ENCODE measurements at places on chromosomes 4 and X.
A peak's percentile ranks its signal among the peaks of the same experiment; 100 is the strongest.

DNA sequence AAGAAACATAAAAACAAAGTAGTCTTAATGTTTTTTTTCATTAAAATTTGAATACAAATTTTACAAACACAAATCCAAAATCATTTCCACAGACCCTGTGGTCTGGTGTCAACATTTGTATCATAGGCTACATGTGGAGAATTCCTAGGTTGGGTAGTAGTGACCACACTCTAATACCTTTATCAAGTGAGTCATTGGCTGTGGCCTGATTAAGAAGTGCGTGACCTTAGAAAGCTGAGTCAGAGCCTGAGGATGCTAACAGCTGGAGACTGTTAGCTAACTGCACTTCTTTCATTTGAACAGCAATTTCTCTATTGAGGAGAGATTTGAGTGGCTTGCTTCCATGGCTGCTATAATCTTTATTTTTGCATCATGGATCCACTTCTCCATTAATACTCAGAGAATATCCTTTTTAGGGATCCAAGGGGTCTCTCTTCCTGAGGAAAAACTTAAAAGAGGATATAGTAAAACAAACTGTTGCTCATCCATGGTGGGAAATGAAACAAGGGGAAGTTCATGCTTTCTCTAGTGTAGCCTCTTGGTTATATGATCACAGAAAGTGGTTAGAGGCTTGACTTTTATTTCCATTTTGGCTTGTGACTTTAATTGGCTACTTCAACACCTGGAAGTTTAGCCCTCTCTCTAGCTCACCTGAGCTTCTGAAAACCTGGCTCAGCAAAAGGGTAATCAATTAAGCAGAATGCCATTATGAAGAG lies 335.8 kb downstream of the PABPC4L start:
- peak; percentile 70 for DNase-seq

DNA sequence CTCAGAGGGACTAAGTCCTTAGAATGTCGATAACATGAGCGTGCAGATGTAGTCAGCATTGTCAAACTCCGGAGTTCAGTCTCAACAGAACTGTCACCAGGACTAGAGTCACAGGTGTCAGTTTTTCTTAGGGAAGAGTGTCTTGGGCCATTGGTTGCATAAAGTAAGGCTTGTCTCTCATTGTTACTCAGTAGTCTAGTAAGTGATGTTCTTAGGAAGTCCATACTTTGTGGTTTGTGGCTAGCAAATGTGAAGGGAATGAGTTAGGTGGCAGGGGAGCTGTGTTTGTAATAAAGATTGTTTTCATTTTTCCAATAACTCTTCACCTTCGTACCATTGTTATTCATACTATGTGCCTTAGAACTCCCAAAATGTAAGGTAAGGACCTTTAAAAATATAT lies 119.6 kb downstream of the AFF2 start:
- DNase-seq = no peak

- DNase-seq = no peak
Measured at GRCh38 chrX:3585719-3586118, 127.7 kb downstream of the PRKX start.

DNA sequence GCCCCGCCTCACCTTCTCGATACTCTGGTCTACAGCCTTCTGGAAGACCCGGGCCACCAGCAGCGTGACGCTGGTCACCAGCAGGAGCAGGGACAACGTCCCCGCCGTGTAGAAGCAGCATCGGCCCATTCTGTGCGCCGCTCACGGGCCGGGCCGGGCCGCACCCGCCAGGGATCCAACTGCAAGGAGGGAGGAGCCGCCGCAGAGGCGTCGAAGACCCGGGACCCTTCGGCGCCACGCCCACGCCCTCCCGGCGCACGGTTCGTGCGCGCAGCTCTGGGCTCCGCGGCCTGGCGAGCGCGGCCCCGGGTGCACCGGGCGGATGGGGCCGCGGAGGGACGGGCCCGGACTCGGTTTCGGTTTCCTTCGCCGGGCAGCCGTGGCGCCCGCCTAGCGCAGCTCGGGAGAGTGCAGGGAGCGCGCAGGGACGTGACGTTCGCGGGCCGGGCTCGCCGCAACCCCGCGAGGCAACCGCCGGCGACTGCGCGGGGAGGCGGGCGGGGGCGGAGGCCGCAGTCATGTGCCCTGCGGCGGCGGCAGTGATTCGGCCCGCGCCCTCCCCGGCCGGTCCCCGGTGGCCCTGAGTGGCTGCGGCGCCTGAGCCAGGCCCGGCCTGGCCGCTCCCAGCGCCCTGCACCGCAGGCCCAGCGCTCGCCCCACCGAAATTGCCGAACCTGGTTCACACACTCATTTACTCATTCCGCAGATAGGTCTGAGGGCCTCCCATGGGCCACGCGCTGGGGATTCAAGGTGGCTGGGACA lies at the start of gene SCARB2:
TSS of gene SCARB2 (minus strand) at position 410 of the 762 bp plus-strand sequence. CDS start at position 129, 281 bp downstream.
- DNase-seq = peak; percentile 91

- DNase-seq = no peak
Measured at GRCh38 chrX:23626651-23627050, 40.6 kb upstream of the PRDX4 start.

GRCh38 chrX:8919801-8920200 lies 114.1 kb downstream of the FAM9B start:
- no peak for DNase-seq

- no peak for DNase-seq
Measured at GRCh38 chr4:19752599-19752998, 499.1 kb upstream of the SLIT2 start.

DNA sequence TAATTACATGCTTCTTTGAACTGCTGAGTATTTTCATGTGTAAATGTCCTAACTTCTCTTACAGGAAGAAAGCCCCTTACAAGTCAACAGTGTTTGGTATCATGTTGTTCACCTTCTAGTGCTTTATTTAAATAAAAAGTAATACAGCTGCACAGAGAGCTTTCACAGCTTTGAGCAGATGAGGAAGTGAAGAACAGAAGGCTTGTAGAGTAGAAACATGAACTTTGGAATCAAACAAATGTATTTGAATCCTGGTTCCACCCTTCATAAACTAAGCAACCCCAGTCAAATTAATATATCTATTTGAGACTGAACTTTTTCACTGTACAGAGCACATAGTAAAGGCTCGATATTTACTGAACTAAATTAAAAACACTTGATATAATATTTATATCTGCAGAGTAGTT lies 120.5 kb downstream of the CAMK2D start:
- no peak for DNase-seq

- no peak for DNase-seq
Measured at GRCh38 chr4:151163855-151164254, 64.4 kb downstream of the RPS3A start.

DNA sequence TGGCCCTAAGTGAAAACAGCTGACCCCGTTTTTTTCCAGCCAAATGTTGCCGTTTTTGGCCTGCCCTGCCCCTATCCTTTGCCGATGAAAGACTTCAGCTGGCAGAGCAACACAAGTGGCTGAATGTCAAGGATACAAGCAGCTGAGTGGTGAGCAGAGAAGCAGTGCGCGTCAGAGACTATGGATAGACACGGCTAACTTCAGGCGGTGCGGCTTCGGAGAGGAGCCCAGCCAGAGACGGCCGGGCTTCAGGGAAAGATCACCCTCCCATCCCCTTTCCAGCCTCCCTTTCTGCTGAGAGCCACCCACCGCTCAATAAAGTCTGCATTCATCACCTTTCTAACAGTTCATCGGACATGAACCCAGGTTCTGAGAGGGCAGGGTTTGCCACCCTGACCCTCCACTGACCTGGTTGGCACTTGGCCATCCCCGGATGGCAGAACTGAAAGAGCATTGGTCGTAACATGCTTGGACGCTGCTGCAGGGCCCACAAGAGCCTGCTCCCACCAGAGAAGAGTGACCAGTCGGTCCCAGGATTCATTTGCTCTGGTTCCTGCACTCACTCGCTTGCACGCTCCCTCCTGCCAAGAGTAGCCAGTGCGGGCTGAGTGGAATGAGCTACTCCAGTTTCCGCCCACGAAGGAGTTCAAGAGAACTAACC lies 125.8 kb downstream of the PPEF1 start:
- no peak for DNase-seq

GRCh38 chrX:28229217-28229616 lies 248.0 kb upstream of the DCAF8L1 start:
- DNase-seq = no peak

- DNase-seq = no peak
Measured at GRCh38 chrX:39262641-39263040, 461.4 kb downstream of the MID1IP1 start.

- peak; percentile 32 for DNase-seq
Measured at GRCh38 chr4:41887821-41888686, 47.2 kb upstream of the TMEM33 start.
